ENCODE measurements at places on chromosomes 5 and 9. TPM values are rescaled to one million over a fixed set of nuclear protein-coding genes. Genes with fewer than 3 reads are reported as not detected.
A peak's percentile ranks its signal among the peaks of the same experiment; 100 is the strongest.

Gene KCNIP1
- total RNA-seq = not detected

DNA sequence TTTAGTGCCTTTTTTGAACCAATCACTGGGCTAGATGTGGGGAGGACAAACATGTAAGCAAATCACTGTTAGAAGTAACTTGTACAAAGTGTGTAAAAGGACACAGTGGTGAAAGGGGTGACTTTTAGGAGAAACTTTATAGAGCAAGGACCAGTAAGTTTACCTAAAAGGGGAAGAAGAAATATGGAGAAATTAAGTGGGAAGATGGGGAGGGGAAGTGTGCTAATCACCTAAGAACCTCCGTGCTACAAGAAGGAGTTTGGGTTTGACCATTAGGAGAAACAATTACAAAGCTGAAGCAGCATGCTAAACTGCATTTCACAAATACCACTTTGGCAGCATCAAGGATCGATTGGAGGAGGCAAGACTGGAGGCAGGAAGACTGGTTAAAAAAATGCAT is 17.3 kb downstream of the ITGA1 start:
- H3K4me1 ChIP-seq = peaks cover 71% of the 10 kb centered on the region
- H3K4me3 ChIP-seq = peak overlapping the region; percentile 70
- peaks cover under 1% of the 10 kb centered on the region for H3K27me3 ChIP-seq
- H3K36me3 ChIP-seq = peaks cover 60% of the 10 kb centered on the region
- no peak for DNase-seq
- peak overlapping the region; percentile 65 for H3K27ac ChIP-seq

DNA sequence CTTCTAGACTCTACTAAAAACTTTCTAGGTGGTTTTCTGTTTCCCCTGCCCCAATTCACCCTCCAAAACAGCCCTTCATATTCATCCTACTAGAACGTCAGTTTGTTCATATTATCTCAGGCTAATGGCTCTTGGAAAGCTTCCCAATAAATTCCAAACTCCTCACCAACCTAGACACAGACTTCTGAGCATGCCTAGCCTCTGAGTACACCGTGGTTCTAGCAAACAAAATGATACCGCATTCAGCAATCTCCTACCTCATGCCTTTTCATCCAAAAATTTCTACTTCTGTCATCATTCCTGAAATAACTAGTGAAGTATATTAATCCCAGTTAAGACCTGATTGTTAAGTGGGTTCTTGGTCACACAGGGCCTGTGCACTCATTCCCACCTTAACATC is 46.5 kb upstream of the NR5A1 start:
- peak; percentile 83 for DNase-seq
- H3K4me3 ChIP-seq = no peak overlapping the region
- H3K27me3 ChIP-seq = peaks cover 4% of the 10 kb centered on the region
- H3K4me1 ChIP-seq = peaks cover 5% of the 10 kb centered on the region

DNA sequence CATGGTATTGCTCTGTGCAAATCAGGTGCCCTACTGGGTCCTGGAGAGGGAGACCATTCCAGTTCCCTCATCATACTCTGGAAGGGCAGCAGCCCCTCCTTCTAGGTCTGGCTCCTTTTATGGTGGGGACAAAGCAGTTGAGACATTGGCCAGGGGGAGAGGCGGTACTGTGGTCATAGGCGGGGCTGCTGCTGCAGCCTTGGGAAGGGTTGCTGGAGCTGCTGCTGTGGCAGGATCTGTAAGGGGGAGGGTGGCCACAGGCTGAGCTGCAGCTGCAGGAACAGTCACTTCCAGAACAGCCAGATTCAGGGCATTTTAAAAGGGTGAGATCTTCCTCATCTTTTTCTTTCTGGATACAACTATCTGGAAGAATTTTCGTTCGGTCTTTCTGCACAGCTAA is 233.0 kb upstream of the SGCD start:
- no peaks in the 10 kb centered on the region for H3K27me3 ChIP-seq
- H3K36me3 ChIP-seq = peaks cover 7% of the 10 kb centered on the region
- H3K4me3 ChIP-seq = no peak overlapping the region
- H3K27ac ChIP-seq = no peak overlapping the region
- no peaks in the 10 kb centered on the region for H3K4me1 ChIP-seq

DNA sequence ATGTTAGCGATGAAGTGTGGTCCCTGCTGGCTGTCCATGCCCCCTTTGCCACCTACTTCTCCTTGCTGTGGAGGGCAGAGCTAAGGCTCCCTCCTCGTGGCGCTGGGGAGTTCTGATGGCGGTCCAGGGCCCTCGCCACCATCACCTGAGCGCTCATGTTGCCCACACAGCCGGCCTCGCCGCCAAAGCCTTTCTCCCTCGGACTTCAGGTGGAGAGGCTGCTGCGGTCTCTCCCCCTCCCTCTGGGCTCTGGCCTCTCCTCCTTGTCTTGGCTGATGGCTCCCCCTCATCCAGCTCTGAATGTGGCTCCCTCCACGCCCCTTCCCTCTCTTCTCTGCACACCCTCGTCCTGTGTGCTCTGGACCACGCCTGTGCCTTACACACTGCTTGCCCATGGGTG is 14.5 kb upstream of the LPCAT1 start:
- H3K4me1 ChIP-seq = peaks cover 30% of the 10 kb centered on the region
- no peak for DNase-seq
- H3K4me3 ChIP-seq = no peak overlapping the region
- peaks cover 12% of the 10 kb centered on the region for H3K27me3 ChIP-seq

GRCh38 chr5:167269146-167269545 is 1022.3 kb upstream of the WWC1 start:
- no peaks in the 10 kb centered on the region for H3K4me1 ChIP-seq
- H3K27me3 ChIP-seq = no peaks in the 10 kb centered on the region
- H3K36me3 ChIP-seq = no peaks in the 10 kb centered on the region
- no peak for DNase-seq
- no peak overlapping the region for H3K4me3 ChIP-seq

- peaks cover 17% of the 10 kb centered on the region for H3K27me3 ChIP-seq
- DNase-seq = no peak
- H3K4me3 ChIP-seq = no peak overlapping the region
- no peak overlapping the region for H3K27ac ChIP-seq
Measured at GRCh38 chr9:135581636-135582426, 20.3 kb downstream of the PAEP start.

Gene BTNL8
- not detected for total RNA-seq

DNA sequence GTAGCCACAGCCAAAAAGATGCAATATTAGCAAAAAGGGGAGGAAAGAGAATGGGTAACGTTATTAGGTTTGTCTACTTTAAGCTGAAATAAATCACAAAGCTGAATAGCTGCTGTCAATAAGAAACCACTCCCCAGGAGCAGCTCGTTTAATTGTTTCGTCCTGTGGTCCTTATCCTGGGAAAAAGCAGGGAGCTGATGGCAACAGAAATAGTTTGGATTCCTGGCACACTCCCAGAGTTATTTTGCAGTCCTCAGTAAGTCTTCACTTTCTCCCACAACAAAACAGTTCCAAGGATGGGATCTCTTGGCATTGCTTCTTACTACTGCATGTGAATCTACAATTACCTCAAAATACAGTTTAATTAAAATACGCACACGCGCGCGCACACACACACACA is 28.8 kb downstream of the FRMD3 start:
- peaks cover 64% of the 10 kb centered on the region for H3K4me1 ChIP-seq
- H3K27me3 ChIP-seq = no peaks in the 10 kb centered on the region
- peak overlapping the region; percentile 33 for H3K4me3 ChIP-seq
- peak overlapping the region; percentile 63 for H3K27ac ChIP-seq
- peak; percentile 49 for DNase-seq
- peaks cover 6% of the 10 kb centered on the region for H3K36me3 ChIP-seq

- peaks cover 9% of the 10 kb centered on the region for H3K27me3 ChIP-seq
- peak; percentile 53 for DNase-seq
- H3K4me3 ChIP-seq = no peak overlapping the region
Measured at GRCh38 chr9:83199240-83199639, 136.3 kb upstream of the RASEF start.

- no peak overlapping the region for H3K4me3 ChIP-seq
- no peak for DNase-seq
- no peaks in the 10 kb centered on the region for H3K36me3 ChIP-seq
- no peak overlapping the region for H3K27ac ChIP-seq
Measured at GRCh38 chr9:9817176-9817575, 795.6 kb downstream of the PTPRD start.
